ENCODE measurements at places on chromosomes 12 and 14.

DNA sequence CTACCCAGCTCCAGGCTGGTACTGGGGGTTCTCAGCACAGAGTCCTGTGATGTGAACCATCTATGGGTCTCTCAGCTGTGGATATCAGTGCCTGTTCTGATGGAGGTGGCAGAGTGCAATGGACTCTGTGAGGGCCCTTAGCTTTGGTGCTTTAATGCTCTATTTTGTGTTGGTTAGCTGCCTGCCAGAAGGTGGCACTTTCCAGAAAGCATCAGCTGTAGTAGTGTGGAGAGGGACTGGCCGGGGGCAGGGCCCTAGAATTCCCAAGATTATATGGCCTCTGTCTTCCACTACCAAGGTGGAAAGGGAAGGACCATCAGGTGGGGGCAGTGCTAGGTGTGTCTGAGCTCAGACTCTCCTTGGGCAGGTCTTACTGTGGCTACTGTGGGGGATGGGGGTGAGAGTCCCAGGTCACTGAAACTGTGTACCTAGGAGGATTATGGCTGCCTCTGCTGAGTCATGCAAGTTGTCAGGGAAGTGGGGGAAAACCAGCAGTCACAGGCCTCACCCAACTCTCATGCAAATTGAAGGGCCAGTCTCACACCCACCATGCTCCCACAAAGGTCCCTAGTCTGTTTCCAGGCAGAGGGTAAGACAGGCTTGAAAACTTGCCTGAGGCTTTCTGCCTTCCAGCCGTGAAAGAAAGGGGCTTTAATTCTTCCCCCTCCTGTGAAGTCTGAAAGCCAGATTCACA is 878.1 kb downstream of the C12orf50 start:
- no peak for DNase-seq

DNA sequence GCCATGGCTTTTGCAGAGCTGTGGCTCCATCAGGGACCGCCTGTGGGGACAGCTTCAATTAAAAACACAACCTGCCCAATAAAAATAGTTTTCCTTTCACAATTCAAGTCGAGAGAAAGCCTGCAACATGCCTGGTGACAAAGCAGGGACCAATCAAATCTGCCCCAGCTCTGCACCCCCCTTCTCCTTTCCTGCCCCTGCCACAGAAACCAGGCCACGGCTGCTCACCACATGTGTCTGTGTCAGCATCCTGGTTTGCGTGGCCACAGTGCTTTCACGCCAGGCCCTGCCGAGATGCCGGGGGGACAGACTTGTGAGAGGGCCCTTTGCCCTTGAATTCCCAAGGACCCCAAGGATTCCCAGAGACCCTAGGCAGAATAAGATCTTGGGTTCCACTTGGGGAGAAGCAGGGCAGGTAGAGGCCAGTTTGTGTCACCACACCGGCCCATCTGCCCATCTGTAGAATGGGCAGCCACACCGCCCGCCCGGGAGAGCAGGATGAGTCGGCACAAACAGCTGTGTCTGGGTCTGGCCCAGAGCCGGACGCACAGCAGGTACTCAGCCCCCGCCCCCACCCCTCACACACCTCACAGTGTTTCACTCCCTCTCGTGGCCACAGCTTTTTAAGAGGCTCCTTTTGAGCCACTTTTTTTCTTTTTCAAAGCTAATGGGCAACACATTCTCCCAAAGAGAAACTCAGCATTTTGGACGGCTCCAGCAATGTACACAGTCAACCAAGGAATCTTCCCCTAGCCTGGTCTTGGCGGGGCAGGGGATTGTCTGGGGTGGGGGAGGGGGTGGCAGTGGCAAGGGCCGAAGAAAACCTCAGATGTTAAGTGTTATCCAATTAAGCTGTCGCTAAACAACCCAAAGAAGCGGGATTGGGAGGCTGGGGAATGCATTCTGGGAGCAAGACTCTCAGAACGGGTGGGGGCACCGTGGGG is 41.5 kb downstream of the BCL11B start:
- DNase-seq = peak; percentile 90

DNA sequence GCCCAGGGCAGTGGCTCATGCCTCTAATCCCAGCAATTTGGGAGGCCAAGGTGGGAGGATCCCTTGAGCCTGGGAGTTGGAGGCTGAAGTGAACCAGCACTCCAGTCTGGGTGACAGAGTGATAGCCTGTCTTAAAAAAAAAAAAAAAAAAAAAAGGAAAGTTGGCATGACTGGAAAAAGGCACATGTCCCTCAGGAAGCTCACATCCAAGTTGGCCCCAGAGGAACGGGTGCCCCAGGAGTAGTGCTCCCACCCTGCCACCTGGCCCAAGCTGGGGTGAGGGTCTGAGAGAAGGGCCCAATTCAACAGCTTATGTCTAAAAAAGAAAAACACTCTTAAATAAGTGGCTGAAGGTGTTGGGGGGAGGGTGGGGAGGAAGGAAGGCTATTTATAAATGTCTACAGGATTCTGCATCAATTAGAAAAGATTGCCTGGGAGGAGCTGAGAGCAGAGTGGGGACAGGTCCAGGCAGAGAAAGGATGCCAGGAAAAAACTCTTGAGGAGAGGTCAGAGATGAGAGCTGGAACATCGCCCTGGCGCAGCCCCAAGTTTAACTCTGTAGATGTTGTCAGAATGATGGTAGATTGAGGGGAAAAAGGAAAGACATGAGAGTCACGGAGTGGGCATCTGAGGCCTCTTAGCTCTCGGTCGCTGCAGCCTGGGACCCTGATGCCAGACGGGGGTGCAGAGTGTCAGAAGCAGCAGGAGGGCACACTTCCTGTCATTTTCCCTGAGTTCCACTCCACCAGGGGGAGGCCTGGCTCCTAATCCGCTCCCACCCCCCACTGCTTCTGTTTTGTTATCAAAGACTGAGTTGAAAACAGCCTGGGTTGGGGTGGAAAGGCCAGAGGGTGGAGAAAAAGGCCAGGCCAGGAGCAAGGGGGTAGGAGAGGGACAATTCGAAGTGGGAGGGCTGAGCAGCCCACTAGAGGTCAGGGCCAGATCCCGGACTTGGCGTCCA is 7.3 kb downstream of the SPRYD3 start:
- DNase-seq = no peak

DNA sequence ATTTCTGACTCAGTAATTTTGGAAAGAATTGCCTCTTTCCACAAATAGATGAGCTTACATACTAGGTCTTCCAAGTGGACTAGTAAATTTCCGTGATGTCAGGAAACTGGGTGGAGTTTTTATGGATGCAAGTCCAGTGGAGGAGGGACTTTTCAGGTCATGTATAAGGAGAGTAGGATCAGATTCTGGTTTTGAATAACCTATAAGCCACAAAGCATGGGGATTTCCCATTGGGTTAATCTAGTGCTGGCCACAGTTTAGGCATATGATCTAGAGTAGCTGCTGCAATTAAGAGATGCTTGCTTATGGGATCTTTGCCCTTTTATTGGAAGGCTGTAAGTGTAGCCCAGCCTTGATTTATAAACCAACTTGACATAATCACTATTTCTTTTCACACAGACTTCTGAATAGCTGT is 33.8 kb downstream of the STK38L start:
- DNase-seq = no peak

GRCh38 chr12:54053003-54053750 is 458 bp upstream of the HOXC4 start:
- DNase-seq = peak; percentile 15

GRCh38 chr12:77941401-77941800 is 110.7 kb downstream of the NAV3 start:
- no peak for DNase-seq

GRCh38 chr12:126359216-126359615 is 1294.0 kb downstream of the AACS start:
- no peak for DNase-seq

- no peak for DNase-seq
Observed at GRCh38 chr12:124746649-124747425, 116.8 kb downstream of the SCARB1 start.

- DNase-seq = no peak
Observed at GRCh38 chr12:77122236-77122635, 56.9 kb upstream of the E2F7 start.

Measured in CD4-positive, alpha-beta T cell treated with Interleukin-2 at 100 ng/mL for 4 hours (primary cell).